Type B pancreatic cell (in vitro differentiated cells): ENCODE measurements at places on chromosomes 2 and 18.

GRCh38 chr2:204059016-204059415 lies 122.5 kb downstream of the ICOS start:
- no peak for DNase-seq

- no peak for DNase-seq
These were observed 266.8 kb upstream of the FBXO11 start for GRCh38 chr2:48173141-48173540.

DNA sequence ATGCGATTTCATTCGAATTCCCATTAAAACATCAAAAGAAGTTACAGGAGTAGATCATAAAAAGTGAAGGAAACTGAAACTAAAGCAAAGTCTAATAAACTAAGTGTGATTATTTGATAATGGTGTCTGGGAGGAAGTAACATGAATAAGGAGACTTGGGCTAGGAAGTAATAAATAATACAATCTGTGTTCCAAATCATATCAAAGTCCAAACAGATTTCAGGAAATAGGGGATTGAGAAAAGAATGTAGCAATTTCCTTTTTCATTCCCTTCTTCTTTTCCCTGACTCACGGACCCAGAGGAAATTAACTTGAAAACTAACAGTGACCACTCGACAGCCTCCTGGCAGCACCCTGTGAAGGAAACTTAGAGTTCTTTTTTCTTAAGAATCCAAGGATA lies 758.4 kb upstream of the GCFC2 start:
- no peak for DNase-seq

DNA sequence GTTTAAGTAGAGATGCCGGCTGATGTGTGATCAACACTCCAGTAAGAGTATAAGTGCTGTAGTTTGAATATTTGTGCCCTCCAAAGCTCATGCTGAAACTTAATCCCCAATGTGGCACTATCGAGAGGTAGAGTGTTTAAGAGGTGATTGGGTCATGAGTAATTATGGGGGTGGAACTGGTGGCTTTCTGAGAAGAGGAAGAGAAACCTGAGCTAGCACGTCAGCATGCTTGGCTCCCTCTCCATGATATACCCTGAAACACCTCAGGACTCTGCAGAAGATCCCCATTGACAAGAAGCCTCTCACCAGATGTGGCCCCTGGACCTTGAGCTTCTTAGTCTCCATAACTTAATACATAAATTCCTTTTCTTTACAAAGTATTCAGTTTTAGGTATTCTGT lies 584.8 kb downstream of the TSN start:
- no peak for DNase-seq

- DNase-seq: no peak
These were observed 679.2 kb downstream of the CNTNAP5 start for GRCh38 chr2:124704071-124704925.

- no peak for DNase-seq
These were observed 163.9 kb upstream of the THUMPD2 start for GRCh38 chr2:39942950-39943349.

DNA sequence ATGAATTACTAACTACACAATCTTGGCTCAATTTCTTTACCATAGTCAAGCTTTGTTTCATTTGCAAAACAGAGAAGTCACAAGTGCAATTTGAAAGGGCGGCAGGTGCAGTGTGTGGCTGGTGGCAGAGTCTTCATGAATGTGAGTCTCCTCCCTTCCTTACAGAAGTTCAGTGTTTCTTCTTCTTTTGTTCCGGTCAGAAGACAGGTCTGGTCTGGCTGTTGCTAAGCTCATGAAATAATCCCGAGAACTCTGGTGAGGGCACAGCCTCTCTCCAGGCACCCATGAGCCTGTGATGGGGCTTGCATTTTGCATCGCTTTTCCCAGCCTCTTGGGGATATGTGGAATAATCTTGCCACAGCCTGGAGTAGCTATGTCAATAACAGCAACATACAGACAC lies 824.8 kb upstream of the SALL3 start:
- DNase-seq: no peak

GRCh38 chr2:241608881-241609280 lies 28.1 kb downstream of the THAP4 start:
- no peak for DNase-seq

- no peak for DNase-seq
These were observed 13.8 kb upstream of the C1GALT1C1L start for GRCh38 chr2:43689999-43690398.

GRCh38 chr2:112762276-112762675 lies 2.1 kb downstream of the CKAP2L start:
- no peak for DNase-seq

DNA sequence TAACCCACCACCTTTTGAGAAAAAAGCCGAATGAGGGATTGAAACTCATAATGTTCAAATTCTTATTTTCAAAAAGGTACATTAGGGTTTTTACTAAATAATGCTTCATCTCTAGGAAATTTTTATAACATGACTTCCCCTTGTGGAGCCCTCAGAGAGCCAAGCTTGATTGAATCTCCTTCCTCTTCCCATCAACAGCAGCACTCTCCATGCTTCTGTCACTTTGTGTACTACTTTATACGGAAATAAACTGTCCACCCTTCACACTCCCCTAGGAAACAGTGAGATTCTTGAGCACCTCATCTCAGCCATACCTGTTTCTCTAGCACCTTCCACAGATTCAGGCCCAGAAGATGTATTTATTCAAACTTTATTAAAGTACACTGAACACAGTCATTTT lies 51.8 kb downstream of the TFPI start:
- DNase-seq: no peak

DNA sequence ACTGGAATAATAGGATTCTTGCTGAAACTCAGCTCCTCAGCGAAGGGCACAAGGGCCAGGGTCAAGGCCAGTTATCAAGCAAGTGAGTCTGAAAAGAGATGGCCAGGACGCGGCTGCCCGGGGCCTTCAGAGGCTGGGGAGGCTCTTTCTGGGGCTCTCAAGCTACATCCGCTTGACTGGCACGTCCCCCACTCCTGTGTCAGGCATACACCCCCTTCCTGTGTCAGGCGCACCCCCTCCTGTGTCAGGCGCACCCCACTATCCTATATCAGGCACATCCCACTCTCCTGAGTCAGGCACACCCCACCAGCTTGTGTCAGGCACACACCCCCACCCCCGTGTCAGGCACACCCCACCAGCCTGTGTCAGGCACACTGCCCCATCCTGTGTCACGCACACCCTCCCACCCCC lies 91.8 kb downstream of the TPO start:
- no peak for DNase-seq

- DNase-seq: no peak
These were observed 72.2 kb downstream of the HNMT start for GRCh38 chr2:138036522-138036921.

DNA sequence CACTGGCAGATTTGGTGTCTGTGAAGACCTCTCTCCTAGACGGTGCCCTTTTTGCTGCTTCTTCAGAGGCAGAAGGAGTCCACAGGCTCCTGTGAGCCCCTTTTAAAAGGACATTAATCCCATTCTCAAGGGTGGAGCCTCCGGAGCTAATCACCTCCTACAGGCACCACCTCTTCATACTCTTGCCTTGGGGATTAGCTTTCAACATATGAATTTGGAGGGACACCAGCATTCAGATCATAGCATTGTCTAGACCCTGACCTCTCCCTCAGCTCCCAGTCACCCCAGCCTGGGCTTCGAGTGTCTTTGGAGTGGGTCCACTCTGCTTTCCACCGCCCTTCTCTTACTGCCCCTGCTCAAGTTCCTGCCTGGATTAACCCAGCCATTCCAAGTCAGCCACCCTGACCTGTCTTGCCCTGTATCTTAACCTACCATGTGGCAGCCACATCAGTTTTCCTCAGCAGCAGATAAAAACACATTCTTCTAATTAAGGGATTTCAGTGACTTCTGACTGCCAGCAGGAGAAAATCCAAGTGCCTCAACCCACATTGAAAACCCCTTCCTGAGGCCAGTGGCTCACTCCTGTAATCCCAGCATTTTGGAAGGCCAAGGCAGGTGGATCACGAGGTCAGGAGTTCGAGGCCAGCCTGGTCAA lies 6.1 kb upstream of the NCL start:
- DNase-seq: no peak

- no peak for DNase-seq
These were observed 336.6 kb downstream of the PAX3 start for GRCh38 chr2:221962186-221962585.

DNA sequence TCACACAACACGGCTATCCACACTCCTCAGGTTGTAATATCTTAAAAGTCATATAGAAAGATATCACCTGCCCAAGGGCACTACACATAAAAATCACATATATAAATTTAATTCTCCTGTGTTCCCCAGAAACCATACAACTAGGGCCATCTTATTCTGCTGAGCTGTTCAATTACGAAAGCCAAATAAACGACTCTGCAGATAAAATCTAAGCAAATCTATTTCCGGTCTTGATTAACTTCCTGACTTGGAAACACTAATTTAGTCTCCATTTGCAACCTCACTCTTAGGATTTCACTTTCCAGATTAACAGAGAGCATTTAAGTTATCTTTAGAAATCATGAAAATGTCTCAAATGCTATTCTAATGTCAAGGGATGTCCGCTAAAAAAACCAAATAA lies 23.9 kb upstream of the STK17B start:
- no peak for DNase-seq

DNA sequence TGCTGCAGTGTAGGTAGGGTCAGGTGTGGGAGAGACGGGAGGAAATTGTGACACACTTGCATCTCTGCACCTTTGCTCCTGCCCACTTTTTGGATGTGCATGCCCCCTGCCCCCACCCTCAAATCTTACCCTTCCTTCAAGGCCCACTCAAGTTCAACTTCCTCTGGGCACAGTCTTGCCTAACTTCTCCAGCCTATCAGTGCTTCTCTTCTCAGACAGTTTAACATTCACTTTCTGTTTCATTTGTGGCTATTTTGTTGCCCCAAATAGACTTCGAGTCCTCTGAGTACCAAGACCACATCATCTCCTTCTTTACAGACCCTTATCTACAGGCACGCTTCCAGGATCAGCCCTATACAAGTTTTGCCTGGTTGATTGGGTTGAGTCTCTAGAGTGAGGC lies 2.7 kb downstream of the ST8SIA5 start:
- DNase-seq: no peak

GRCh38 chr18:58780045-58780444 lies 84.6 kb upstream of the ZNF532 start:
- DNase-seq: no peak

DNA sequence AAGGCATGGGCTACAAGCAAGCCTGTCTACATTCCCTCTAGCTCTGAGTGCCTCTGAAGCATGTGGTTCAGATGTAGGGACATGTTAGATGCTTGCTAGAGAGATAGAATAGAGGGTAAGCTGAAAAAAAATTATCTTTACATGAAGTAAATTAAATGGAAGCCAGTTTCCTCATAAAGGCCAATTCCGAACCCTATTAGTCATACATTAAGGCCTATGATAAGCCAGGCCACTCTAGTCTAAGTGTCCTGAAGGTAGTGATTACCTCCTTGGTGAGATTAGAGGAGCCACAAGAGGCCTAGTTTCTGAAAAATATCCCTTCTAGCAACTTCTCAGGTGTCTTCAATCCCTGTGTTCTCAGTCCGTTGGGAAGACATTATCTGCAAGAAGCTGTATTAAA lies 72.4 kb upstream of the NPAS2 start:
- no peak for DNase-seq

GRCh38 chr18:21074336-21075323 lies 37.0 kb downstream of the ROCK1 start:
- DNase-seq: no peak

GRCh38 chr2:19675003-19675629 lies 226.7 kb downstream of the TTC32 start:
- no peak for DNase-seq
